ENCODE measurements at places on chromosomes 12 and 14.

DNA sequence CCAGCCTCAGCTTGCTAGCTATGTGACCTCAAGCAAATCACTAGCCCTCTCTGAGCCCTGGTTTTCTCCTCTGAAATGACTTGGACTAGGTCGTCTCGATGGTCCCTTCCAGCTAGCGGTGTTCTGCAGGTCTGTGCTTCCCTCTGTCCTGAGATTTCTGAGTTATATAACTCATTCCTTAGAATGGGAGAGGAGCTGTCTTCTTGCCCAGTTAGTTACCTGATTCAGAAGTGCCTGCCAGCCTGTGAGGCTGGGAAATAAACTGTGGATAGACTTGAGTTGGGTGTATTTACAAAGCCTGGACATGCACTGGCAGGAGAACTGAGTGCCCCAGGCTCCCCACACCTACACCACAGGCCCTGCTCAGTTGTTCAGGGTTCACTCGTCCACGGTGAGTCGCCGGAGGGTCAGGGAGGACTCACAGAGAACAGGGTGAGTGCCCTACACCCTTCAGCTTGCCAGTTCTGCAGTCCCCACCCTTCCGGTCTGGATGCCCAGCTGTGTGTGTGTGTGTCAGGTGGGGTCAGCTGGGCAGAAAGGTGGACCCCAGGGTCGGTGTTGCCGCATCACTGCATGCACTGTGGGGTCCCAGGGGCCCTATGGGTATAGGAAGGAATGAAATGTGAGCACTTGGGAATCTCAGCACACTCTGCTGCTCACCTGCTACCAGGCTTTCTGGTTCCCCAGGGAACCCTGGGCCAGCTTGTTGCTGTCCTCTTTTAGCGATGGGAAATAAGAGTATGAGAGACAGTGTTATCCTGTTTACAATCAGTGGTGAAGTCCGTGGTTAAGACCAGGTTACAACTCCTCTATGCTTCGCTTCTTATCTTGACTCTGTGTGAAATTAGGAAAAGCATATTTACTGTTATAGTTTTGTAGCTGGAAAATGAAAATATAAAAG, 348.2 kb downstream of the DPF3 start:
- no peak for DNase-seq

DNA sequence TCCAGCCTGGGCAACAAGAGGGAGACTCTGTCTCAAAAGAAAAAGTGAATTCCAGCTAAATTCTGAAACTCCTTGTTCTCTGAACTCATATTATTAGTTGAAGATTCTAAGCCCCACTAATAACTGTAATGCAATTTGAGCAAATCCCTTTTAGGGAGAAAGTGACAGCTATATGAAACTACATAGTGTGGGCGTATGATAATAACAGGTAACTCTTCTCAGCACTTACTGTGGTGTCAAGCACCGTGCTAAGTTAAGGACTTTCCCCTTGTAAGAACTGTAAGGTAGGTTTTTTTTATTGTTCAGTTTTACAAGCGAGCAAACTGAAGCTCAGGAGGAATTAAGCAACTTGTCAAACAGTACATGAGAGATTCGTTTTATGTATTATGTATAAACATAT, 5.4 kb downstream of the ANKRD13A start:
- no peak for DNase-seq

DNA sequence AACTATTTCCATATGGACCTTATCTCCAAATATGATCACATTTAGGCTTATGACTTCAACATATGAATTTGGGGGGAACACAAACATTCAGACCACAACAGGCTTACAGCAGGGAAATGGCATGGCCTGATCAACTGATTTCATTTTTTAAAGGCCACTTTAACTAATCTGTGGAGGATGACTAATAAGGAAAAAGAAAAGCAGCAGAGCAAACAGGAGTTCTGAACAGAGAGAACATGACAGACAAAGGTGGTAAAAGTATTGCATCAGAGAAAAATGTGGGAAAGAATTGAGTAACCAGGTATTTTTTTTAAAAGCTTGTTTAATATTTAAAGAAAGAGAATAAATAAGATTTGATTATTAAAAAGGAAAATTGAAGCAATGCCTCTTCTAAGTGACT, 366.1 kb upstream of the TMPO start:
- DNase-seq, result no peak

- no peak for DNase-seq
These were observed 38.3 kb downstream of the PRMT8 start for GRCh38 chr12:3529281-3529680.

DNA sequence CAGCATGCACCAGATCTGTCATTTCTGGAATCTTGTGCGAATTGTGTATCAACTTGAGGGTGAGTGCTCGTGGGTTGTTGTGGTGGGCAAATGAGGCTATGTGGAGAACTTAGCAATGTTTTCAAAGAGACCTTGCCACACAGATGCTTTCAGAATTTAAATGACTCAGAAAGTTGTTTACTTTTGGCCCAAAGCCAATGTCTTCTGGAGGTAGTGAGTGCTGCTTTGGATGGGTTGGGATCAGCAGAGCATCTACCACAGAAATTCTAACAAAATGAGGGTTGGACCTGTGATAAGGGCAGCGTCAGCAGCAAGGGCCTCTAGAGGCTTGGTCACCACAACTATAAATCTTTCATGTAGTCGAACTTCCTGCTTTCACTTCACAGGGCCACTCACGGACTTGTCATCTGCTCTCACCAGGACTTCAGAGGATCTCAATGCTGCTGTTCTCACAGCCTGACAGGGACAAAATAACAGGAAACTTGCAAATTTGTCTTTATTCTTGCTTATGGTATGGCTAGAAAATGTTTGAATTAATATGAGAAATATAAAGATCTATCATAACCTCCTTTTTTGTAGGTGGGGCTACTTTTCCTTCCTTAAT, 111.4 kb downstream of the DACT1 start:
- no peak for DNase-seq

- DNase-seq, result no peak
These were observed 202.4 kb upstream of the AMIGO2 start for GRCh38 chr12:47282206-47282605.

- DNase-seq, result no peak
These were observed 83.2 kb downstream of the RMST start for GRCh38 chr12:97545804-97546203.

- no peak for DNase-seq
These were observed 759 bp upstream of the KLC1 start for GRCh38 chr14:103628221-103628683.

DNA sequence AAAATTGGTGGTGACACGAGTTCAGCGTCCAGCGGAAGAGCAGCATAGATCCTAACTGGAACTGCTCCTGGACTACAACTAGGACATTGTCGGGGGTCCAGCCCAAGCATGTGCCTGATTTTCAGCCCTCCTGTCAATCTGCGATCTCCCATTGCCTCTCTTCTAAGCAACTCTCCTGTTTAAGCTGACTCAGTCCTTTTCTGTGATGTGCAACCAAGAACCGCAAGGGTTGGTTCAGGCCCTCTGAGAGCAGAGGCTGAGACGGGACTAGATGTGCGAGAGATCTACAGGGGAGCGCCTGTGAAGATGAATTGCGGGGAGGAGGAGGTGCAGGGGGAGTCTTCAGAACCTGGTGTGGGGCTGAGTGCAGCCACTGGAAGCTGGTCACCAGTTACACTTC, 3.7 kb upstream of the PAPLN start:
- no peak for DNase-seq

GRCh38 chr12:46210873-46211439, 57.9 kb downstream of the SLC38A1 start:
- no peak for DNase-seq

DNA sequence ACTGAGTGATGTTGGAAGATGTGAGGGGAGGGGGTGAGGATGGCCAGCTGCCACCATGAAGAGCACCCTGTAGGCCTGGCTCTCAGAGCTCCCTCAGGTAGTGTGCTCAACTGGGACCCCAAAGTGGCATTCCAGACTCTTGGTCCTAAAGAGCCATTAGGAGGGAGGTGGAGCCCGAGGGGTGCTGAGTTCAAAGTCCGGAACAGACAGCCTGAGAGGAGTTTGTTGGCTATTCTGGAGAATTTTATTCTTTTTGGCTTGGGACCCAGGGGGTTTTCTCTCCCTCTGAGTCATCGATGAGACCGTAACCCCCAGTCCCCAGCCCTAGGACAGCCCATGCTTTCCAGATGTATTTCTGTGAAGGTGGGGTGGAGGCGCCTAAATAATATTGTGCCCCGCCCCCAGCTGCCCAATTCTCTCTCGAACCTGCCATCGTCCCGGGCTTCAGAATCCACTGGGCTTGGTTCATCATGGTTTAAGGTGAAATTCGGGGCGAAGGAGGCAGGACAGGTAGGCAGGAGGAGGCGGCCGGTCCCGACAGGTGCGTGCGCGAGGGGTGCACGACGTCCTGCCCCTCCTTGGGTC, 690 bp upstream of the RBP5 start:
- no peak for DNase-seq

DNA sequence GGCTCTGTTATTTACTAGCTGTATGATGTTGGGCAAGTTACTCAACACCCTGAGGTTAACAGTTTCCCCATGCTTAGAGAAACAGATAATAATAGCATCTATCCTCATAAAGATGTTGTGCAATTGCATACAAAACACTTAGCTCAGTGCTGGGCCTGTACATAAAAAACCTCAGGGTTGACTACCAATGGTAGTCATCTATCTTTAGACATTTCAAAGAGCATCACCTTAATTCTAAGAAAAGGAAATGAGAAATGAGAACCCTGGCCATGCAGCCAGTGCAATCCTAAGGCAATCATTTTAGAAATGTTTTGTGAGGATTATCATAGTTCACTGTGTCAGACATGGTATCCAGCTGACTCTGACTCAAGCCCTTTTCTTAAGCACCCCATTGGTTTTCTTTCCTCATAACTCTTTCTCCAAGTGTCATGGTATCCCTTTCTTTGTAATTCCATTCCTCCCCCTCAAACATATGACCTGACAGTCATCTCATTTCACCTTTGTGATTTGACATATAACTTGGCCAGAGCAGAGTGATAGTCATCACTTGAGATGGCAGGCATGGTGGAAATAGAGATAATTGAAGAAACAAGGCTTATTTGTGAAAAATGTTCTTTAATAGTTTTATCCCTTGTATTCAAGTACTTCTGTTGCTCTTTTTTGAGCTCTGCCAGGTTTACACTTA, 29.5 kb upstream of the OSBPL8 start:
- DNase-seq, result no peak

GRCh38 chr14:64515053-64515452, 10.5 kb downstream of the ZBTB1 start:
- DNase-seq, result no peak

- no peak for DNase-seq
These were observed at the start of gene RFX4 for GRCh38 chr12:106582641-106583230. TSS of gene RFX4 (plus strand) at chr12:106583004. CDS start at chr12:106583321, 317 bp downstream.

DNA sequence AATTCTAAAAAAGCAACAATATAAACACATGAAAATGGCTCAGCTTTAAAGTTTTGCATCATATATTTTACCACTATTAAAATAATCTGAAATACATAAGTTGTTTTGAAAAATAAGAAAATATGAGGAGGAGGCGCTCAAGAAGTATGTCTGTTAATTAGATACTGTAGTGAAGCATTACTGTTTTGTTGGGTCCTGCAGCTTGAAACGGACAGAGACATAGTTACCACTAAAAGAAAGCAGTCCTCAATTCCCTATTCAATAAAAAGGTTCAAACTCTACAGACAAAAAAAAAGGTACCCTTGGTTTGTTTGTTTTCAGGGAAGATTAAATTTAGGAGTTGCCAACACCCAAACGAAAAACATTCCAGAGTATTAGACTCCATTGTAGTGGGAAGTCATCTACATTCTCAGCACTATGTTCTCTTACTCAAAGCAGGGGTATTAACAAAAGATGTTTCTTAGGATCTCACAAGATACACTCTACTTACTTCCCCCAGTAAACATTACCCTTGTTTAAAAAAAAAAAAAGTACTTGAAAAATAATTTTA, 3.0 kb downstream of the PAWR start:
- DNase-seq, result no peak

GRCh38 chr12:46442239-46442638, 69.7 kb upstream of the SLC38A2 start:
- DNase-seq, result no peak
